ENCODE measurements at places on chromosomes 4 and X.

- DNase-seq, result no peak
Measured at GRCh38 chr4:153138736-153139135, 65.5 kb upstream of the TRIM2 start.

- peak; percentile 79 for DNase-seq
Measured at GRCh38 chr4:60562334-60562733, 637.8 kb upstream of the ADGRL3 start.

- no peak for DNase-seq
Measured at GRCh38 chr4:178448372-178449035, 1006.3 kb upstream of the AGA start.

- no peak for DNase-seq
Measured at GRCh38 chr4:86970447-86971354, 35.9 kb downstream of the AFF1 start.

DNA sequence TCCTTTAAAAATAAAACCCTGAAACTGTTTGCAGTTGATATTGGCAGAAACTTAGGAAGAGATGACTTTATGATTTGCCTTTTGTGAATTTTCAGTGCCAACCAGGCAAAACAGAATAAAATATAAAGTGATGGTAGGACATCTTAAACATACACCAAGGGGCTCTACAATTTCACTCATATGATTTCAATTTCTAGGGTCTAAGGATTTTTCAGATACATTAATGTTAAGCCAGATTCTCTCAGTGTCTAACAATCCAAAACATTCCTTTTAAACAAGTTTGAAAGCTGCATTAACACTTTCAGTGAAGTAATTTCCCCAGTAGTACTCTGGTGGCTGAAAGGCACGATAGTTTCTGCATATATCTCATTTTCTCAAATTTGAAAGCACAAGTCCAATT is 1262.0 kb upstream of the ADGRL3 start:
- no peak for DNase-seq

DNA sequence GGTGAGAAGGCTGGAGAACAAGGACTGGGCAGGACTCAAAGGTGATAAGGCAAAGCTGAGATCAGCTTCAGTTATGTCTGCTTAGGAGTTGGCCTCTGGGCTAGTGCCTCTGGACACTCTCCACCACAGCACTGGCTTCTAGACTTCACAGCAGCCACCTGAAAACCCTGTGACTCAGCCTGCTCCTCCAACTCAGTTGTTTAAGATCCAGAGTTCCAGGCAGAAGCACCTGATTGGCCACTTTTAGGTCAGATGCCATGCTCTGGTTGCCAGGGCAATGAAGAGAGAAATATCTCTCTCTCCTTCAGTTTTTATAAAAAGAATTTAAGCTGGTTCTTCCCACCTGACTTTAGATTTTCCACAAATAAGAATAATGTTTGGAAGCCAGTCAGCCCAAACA is 47.9 kb upstream of the BLTP1 start:
- no peak for DNase-seq

DNA sequence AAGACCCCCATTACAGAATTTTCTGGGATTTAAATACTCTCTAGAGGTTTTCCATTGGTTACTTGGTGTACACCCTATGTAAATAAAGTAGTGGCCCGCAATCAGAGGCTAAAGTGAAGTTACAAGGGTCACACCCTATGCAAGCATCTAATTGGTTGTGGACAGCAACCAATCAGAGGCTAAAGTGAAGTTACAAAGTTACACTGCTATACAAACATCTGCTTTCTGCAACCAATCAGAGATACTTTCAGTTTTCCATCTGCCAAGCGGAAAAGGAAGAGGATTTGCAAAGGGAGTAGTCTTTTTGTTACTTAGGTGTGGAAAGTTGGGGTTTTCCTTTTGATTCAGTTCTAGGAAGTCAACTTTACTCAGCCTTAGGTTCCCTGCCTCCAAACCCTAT is 2.0 kb upstream of the ATRX start:
- no peak for DNase-seq

DNA sequence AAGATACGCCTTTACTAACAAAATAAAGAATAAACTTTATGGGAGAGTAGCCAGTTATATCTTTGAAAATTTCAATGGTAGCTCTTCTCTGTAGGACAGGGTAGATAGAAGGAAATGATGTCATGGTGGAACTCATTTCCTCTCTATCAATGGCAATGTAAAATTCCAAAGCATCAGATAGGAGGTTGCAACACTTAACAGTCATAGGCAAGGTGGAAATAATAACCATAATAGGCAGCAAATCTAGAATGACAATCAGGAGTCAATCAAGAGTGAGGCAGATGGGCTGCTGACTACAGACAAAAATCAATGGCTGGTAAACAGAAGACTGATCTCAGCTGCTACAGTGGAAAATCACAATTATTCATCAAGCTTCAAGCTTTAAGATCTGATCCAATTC is 53.9 kb upstream of the TET2 start:
- DNase-seq, result no peak

DNA sequence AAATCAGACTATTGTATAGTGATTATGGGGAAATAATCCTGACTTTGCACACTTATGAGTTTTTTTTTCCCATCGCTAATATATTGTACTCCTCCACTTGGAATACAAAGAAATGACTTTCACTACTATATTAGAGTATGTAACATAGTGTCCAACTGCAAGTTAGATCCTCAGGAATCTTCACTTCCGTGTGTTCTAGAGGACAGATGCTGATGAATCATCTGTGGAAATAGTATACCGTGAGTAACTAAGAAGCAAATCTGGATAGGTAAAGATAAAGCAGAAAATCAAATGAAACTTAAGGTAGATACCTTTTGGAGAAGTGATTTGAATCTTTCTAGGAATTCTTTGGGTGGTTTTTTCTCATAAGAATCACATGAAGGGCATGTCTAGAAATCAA is 8.3 kb downstream of the IL21 start:
- DNase-seq, result no peak

- no peak for DNase-seq
Measured at GRCh38 chr4:92012899-92013867, 290.6 kb upstream of the GRID2 start.

- DNase-seq, result peak; percentile 38
Measured at GRCh38 chr4:5843573-5844530, 49.0 kb downstream of the CRMP1 start.
